ENCODE measurements at places on chromosomes 6 and 20. TPM values are rescaled to one million over a fixed set of nuclear protein-coding genes. Genes with fewer than 3 reads are reported as not detected.

The CGA gene
- 10.0 TPM for total RNA-seq

The PSORS1C1 gene
- total RNA-seq: not detected

The LGSN gene
- total RNA-seq: 0.39 TPM

The OXT gene
- total RNA-seq: not detected

The FERMT1 gene
- 5.4 TPM for total RNA-seq

The CEBPB gene
- total RNA-seq: 8.3 TPM

The CST7 gene
- total RNA-seq: 0.55 TPM

The SHLD1 gene
- total RNA-seq: 6.2 TPM

The EMILIN3 gene
- 8.6 TPM for total RNA-seq

The POPDC3 gene
- 9.0 TPM for total RNA-seq

The RGS19 gene
- 13.9 TPM for total RNA-seq
